8988T (cell line): ENCODE measurements at places on chromosomes 16 and 17.

DNA sequence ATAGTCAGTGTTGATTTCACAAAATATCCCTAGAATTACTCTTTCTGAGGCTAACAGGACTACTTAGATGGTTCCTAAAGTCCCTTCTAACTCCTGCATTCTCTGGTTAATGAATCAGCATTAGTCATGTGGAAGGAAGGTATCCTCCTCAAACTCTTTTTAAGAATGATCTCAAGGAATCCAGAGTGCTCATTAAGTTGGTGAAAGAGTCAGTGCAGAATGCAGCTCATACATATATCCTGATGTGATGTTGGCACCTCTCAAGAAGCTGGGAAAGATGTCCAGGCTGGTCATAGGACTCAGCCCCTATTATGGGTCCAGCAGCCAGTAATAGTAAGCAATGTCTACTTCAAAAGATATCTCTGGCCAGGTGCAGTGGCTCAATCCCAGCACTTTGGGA lies 65.5 kb downstream of the PIGL start:
- DNase-seq, result no peak

GRCh38 chr17:49450735-49451134 lies 36.1 kb upstream of the PHB1 start:
- no peak for DNase-seq

DNA sequence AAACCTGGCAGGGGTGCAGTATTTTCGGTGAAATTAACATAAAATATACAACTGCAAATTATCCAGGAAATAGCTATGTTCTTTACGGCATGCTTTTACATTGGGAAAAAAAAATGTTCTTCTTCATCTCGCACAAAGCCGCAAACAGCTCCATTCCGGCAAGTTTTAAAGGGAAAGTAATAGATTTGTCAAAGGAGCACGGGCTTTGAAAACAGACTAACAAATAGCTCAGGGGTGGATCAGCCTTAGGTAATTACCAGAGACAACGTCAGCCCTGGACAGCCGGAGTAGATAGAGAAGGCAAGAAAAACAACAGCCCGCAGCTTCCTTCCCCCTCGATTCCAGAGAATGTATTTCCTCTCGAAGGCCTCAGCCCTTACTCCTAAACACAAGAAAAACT lies 222.5 kb downstream of the C16orf78 start:
- no peak for DNase-seq

DNA sequence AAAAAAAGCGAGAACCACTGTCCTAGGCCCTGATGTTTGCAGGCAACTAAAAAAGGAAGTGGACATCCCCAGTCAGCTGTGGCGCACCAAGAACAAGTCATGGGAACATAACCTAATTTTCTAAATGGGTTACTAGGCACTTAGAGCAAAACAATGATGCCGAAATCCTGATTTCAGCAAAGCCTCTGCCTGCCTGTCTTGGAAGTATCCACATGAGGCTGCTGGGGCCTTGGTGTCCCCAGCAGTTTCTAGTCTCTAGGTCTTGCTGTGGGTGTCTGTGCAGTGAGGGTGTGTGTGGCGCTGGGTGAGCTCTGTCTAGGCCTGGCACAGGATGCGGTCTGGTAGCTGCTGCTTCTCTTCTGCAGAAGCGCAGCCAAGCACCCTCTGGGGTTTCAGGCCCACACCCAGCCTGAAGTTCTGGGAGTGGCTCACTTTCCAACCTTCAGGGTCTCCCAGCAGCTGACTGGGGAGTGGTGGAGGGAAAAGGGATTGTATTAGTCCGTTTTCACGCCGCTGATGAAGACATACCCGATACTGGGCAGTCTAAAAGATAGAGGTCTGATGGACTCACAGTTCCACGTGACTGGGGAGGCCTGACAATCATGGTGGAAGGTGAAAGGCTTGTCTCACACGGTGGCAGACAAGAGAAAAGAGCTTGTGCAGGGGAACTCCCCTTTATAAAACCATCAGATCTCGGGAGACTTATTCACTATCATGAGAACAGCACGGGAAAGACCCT lies 21.1 kb downstream of the STH start:
- DNase-seq, result no peak

- DNase-seq, result no peak
Observed at GRCh38 chr17:13931111-13931526, 138.2 kb upstream of the COX10 start.
